ENCODE measurements at places on chromosomes 7 and 10.

DNA sequence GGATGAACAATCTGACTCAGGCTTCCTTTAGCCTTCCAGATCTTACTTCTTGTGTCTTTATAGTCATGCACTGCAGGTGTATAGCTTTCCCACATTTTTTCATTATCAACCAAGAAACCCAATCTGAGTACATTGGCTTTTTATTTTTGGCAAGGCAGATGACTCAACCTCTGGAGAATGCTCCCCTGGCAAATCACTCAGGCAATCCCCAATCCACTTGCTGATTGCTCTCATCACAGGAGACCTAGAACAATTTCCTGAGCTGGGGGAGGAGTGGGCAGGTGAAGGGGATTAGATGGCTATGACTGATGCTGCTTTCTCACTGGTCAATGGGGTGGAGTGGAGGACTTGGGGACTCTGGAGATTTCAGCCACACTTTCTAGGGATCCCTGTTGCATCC is 134.4 kb downstream of the SLC16A9 start:
- no peak for DNase-seq

- no peak for DNase-seq
These were observed 33.8 kb upstream of the PSMG3 start for GRCh38 chr7:1603346-1604225.

- DNase-seq = no peak
These were observed 211.1 kb upstream of the ZNF804B start for GRCh38 chr7:88548399-88548798.

- no peak for DNase-seq
These were observed 178.8 kb upstream of the ANKRD30A start for GRCh38 chr10:36946598-36946997.

DNA sequence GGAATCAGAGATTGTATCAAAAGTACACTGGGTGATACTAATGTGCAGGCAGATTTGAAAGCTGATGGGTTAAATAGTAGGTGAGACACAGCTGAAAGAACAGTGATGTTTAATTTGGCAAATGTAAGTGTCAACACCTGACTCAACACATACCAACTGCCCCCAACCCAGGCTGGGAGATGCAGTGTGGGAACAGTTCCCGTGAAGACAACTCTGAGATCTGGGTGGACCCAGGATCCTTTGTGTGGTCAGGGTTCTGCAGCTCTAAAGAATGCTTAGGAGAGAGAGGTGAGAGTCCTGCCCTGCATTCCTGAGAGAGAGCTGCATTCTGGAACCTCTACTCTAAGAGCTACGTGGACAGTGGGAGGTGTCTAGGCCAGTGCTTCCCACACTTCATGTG is 479.7 kb downstream of the RPS24 start:
- no peak for DNase-seq

- no peak for DNase-seq
These were observed 12.8 kb downstream of the PRKAG2 start for GRCh38 chr7:151864081-151864480.

- no peak for DNase-seq
These were observed 12.3 kb downstream of the DDC start for GRCh38 chr7:50552921-50553320.

GRCh38 chr10:128643658-128644057 is 517.4 kb upstream of the MKI67 start:
- DNase-seq = no peak
